GM03348 (cell line): ENCODE measurements at places on chromosomes 11 and 22.

DNA sequence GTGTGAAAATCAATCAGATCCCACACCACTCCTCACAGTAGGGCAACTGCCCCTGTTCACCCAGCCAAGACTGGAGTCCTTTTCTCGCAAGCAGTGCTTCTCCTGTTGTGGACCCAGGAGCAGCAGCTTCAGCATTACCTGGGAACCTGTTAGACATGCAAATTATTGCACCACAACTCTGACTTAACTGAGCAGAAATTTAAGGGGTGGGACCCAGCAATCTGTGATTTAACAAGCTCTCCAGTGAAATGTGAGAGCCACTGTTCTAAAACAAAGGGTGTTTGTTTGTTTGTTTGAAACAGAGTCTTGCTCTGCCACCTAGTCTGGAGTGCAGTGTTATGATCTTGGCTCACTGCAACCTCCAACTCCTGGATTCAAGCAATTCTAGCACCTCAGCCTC lies 591.4 kb downstream of the SOX6 start:
- DNase-seq, result no peak

GRCh38 chr11:85735876-85736460 lies 50.0 kb upstream of the CCDC89 start:
- no peak for DNase-seq

DNA sequence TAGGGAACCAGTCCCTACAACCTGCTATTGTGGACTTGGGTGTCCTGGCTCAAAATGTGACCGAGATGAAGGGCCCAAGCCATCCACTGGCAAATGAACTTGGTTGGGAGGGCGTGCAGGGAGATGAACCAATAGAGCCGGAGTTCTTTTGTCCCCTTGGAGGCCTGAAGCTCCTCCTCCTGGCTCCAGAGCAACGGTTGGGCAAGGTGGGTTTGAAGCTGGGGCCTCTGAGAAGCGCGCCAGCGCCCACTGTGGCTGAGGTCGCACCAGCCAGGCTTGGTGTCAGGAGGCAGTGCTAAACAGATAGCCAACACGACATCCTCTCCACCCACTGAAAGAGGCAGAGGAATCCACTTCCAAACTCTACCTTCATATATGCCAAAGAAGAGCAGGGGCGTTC lies 36.0 kb upstream of the PACSIN2 start:
- DNase-seq, result no peak

DNA sequence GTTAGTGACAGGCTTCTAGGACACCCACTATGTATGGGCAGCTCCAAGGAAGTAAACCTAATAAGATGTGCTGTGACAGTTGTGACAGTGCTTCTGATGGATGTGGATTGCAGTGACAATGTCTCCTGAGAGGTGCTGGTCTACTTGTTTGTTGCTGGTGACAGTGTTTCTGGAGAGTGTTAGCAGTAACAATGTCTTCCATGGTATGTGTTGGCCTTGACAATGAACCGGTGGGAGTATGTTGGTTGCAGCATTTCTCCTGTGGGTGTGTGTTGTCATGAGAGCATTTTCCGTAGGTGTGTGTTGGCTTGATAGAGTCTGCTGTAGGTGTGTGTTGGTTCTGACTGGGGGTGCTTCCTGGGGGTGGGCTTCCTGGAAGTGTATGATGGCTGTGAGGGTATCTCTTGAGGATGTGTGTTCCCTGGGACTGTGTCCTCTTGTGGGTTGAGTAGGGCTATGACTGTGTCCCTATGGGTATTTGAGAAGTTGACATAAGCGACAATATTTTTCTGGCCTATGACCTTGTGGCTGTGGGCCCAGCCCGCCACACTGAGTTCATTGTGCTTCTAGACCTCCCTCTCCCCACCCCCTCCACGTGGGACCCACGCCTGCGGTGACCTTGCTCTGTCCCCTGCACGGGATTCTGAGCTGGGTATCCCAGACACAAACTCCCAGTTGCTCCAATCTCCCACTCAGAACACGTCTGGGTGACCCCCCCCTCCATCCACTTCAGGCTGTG lies 1.2 kb downstream of the DCHS1 start:
- DNase-seq, result no peak

DNA sequence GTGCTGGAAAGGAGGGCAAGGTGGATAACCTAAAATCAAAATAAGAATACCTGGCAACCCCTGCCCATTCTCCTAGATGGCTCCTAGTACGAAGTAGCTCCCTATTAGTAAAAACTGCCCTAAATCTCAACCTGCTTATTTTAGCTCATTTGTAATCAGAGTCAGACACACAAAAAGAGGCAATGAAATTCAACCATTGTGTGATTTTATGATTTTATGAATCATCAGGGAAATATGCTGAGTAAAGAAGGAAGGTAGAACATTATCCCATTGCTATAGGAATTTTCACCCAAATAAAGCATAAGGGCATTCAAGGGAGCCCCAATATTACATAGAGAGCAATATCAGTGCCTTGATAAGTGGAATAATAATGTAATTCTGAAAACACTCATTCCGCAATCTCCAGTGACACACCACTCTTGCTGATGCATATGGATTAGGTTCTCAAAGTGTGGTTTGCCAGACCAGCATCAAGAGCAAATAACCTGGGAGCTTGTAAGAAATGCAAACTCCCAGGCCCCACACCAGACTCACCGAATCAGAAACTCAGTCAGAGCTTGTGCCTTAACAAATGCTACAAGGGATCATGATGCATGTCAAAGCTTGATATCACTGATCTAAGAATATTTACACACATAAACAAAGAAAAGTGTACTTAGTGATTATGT lies 789.6 kb downstream of the DLG2 start:
- DNase-seq, result no peak

- no peak for DNase-seq
These were observed 13.7 kb downstream of the ZBTB16 start for GRCh38 chr11:114073007-114073827.

DNA sequence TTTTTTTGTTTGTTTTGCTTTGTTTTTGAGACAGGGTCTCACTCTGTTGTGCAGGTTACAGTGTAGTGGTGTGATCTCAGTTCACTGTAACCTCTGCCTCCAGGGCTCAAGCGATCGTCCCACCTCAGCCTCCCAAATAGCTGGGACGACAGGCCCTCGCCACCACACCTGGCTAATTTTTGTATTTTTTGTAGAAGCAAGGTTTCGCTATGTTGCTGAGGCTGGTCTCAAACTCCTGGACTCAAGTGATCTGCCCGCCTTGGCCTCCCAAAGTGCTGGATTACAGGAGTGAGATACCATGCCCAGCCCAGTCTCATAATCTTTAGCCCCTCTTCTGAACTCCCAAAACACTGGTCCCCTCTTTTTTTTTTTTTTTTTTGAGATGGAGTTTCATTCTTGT lies 50.6 kb downstream of the KCNJ4 start:
- DNase-seq, result no peak

- DNase-seq, result no peak
These were observed 54.3 kb downstream of the SWAP70 start for GRCh38 chr11:9718147-9718546.

GRCh38 chr11:31301549-31302510 lies 67.7 kb downstream of the DCDC1 start:
- DNase-seq, result no peak

DNA sequence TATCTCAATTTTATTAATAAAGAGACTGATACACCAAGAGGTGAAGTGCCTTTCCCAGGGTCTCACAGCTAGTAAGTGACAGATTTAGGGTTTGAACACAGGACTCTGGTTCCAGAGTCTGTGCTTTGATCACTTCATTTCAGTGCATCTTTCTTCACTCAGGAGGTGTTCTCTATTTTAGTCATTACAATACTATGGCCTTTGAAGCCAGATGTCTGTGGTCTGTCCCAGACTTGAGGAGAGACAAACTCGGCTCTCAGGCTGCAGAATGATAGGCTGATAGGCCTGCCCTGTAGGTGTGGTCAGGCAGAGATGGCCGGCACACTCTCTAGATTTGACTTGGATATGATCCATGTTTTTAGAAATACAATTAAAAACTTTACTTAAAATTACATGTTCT lies 478.5 kb upstream of the CCDC90B start:
- no peak for DNase-seq

- DNase-seq, result no peak
These were observed 278.1 kb downstream of the SWAP70 start for GRCh38 chr11:9941991-9942390.

DNA sequence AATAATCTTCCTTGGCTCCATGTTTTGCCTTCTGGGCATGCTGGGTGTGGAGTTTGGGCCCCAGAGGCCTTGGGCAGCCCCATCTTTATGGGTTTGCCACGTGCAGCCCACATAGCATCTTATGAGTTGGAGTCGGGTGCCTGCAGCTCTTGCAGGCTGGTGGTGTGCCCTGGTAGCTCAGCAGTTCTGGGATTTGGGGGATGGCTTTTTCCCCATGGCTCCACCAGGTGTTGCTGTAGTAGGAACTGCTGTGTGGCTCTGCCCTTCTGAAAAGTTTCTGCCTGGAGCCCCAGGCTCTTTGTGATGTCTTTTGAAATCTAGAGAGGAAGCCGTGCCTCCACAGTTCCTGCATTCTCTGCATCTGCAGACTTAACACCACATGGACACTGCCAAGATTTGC lies 16.8 kb downstream of the EED start:
- DNase-seq, result no peak

DNA sequence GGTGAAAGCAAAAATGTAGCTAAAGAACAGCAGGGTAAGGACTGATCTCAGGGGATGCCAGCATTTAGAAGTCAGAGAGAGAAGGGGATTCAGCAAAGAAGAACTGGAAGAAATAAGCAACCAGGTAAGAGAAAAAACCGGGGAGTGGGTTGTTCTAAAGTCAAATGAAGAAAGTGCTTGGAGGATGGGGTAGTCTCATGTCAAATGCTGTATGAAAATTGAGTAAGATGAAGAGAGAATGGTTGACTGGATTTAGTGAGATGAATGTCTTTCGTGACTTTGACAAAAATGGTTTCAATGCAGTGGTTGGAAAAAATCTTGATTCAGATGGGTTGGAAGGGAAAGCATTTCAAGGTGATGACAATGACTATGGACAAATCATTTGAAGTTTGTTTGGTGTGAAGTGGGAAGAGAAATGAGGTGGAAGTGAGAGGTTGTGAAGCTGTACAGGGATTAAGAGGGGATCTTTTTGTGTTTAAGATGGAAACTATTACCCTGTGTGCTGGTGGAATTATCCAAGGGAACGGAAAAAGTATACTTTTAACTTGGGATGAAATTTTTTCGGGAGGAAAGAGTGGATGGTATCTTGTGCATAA lies 484.0 kb downstream of the ETS1 start:
- DNase-seq, result no peak

DNA sequence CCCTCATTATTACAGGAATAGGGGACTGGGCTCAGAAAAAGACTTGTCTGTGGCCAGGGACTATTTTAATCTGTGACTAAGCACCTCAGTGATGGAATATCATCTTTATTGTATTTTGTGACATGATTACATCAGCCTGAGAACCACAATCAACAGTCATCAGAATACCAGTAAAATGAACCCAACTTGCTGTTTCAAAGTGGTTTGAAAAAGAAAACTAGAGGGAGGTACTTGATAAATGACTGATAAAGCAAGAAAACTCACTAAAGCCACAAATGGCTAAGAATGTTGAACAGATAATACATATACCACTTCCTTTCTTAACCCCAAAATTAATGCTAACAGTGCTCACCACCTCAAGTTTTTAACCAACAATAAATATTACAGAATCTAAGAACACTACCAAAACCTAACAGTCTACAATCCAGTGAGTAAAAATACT lies 155.7 kb downstream of the ATG16L2 start:
- peak; percentile 54 for DNase-seq

DNA sequence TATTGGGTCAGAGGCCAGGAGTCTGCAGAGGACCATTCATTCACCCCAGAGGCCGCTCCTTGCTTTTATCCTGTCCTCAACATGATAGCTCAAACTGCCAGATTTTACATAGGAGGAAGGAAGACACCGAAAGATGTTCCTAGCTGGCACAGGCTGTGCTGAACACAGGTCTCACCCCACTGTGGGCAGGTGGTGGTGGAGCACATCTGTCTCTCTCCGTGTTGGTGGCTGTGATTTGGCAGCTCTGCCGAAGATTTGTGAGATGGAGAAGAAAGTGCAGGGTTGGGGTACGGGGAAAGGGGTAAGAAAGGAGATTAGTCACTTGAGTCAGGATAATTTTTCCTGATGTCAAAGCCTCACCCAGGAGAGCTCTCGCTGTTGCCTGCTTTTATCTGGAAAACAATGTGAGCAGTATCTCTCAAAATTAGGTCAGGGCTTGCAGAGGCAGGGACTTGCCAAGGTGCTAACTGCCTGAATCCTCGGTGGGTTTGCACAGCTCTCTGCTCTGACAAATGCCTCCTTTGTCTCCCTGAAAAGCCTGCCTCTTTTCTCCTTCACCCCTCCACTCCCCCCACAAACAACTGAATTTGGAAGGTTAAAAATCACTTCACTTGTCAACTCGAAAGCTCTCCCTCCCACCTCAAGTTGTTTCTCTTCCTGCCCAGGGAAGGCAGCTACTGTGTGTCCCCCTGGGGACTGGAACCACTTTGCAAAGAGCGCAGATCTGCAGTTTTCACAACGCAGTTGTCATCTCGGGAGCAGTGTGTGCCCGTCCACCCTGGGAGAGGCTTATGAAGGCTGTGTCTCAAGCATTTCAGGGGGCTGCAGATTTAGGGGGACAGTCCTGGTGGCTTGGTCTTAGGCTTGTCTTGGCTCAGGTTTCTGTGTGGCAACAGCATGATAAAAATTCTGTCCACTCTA lies 299.7 kb downstream of the ST3GAL4 start:
- no peak for DNase-seq

- no peak for DNase-seq
These were observed 11.3 kb downstream of the PHRF1 start for GRCh38 chr11:587546-587945.

DNA sequence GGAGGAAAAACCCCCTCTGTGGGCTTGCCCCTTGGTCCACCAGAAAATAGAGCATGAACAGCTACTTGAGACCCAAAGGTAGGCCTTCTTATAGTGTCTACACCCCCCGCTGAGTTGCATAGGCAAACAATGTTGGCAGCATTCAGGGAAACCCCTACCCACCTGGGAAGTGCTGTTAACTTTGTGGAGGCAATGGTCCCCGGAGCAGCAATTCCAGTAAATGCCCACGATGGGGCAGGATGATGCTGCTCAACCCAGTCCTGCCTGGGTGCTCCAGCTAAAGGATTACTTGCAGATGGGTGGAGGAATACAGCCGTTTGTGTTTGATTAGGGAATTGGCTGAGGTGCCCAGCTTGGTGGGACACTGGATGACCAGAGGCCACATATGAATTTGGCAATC lies 381.3 kb upstream of the ANO5 start:
- DNase-seq, result no peak

DNA sequence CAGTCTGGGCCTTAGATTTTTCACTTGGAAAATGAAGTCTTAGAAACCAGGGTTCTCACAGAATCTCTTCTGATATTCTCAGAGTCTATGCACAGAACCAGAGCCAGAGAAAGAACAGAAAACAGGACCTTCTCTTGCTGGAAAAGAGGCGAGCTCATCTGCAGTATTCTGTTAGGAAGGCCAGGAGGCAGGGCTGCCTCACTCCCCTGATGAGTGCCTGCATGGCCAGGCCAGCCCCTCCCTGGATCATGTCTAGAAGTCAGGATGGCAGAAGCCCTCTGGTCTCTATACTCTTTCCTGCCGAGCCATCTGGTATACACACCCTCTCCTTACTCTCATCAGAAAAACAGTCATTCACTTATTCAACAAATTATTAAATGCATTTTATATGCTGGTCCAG lies 723 bp downstream of the OR51M1 start:
- DNase-seq, result no peak
